ENCODE measurements at places on chromosomes 16 and 17.

- DNase-seq = no peak
Observed at GRCh38 chr16:46883353-46883689, 841 bp upstream of the GPT2 start.

GRCh38 chr17:79093270-79093669, 18.6 kb downstream of the ENGASE start:
- DNase-seq = no peak

GRCh38 chr17:29567554-29568330, 759 bp upstream of the TP53I13 start:
- peak; percentile 39 for DNase-seq

GRCh38 chr17:32542186-32542585, 55.4 kb downstream of the CDK5R1 start:
- no peak for DNase-seq

DNA sequence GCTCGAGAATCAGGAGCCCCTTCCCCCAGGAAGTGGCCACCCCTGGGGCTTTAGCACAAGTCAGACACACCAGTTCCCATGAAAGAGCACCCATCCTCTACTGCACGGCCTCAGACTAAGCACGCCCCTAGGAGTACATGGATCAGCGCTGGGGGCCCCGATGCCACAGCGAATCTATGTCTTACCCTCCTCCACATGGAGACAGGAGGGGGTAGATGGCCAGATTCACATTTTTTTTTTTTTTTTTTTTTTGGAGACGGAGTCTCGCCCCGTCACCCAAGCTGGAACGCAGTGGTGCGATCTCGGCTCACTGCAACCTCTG, 3.2 kb upstream of the EXOSC6 start:
- no peak for DNase-seq

- DNase-seq = no peak
Observed at GRCh38 chr16:87671221-87671620, 68.9 kb downstream of the JPH3 start.

DNA sequence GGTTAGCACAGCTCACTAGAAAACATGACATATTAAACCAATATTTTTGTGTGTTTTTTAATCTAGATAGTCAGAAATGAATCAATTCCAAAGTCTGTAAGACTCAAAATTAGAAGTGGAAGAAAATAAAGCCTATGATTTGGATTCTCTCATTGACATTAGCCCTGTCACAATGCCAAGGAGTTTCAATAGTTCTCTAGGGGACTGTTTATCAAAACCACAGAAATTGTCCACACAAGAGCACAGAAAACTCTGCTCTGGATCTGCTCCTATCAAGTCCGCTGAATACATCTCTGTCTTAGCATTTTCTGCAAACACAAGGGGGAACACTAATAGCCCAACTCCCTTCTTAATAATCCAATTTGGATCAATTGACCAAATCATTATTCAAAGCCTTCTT, 152.0 kb downstream of the HS3ST3B1 start:
- DNase-seq = no peak

- no peak for DNase-seq
Observed at GRCh38 chr17:1673041-1673785, 11.5 kb downstream of the PRPF8 start.

GRCh38 chr17:2778489-2778888, 17.7 kb upstream of the RAP1GAP2 start:
- no peak for DNase-seq

Data from dorsolateral prefrontal cortex (tissue), 122 donors.